Effector memory CD8-positive, alpha-beta T cell (primary cell): ENCODE measurements at places on chromosomes 6 and 20.

GRCh38 chr6:11120271-11121005 is 8.9 kb upstream of the ERVFRD-1 start:
- H3K4me1 ChIP-seq = peaks cover 34% of the 10 kb centered on the region
- H3K4me3 ChIP-seq = no peak overlapping the region
- no peaks in the 10 kb centered on the region for H3K27me3 ChIP-seq
- H3K27ac ChIP-seq = peak overlapping the region; percentile 63

- no peaks in the 10 kb centered on the region for H3K36me3 ChIP-seq
- DNase-seq = no peak
- no peaks in the 10 kb centered on the region for H3K4me1 ChIP-seq
- no peak overlapping the region for H3K27ac ChIP-seq
- no peaks in the 10 kb centered on the region for H3K27me3 ChIP-seq
These were observed 45.0 kb downstream of the FAM83B start for GRCh38 chr6:54891536-54891935.

DNA sequence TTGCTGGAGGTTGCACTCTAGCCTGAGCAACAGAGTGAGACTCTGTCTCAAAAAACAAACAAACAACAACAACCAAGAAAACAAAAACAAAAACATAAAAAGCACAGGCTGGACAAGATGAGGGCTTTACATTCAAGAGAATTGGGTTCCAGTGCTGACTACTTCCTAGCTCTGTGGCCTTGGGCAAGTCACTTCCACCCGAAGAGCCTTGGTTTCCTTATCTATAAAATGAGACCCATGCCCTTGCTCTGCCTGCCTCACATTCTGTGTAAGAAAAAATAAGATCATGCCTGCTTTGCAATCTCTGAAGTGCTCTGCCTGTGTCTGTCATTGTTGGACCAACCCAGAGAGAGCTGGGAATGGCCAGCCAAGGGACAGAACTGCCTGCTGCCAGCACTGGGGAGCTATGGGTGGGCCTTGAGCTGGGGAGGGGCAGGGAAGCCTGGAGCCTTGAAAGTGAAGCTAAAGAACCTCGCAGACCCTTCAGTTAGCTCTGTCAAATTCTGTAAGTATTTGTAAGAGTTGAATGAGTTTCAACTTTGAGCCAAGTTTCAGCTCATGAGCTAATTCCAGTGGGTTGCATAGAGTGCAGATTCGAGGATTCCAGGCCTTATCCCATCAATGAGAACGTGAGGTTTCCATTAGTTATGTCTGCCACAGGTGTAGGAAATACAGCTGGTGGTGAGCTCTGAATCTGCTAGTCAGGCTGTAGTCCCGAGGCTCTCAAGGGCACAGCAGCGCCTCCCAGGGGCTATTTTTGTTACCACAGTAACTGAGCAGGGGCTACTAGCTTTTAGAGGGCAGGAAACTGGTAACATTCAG is 93.2 kb downstream of the DLGAP4 start:
- H3K27ac ChIP-seq = no peak overlapping the region
- H3K36me3 ChIP-seq = peaks cover 5% of the 10 kb centered on the region
- H3K4me1 ChIP-seq = no peaks in the 10 kb centered on the region
- peak; percentile 38 for DNase-seq
- peaks cover 66% of the 10 kb centered on the region for H3K27me3 ChIP-seq

- DNase-seq = no peak
- H3K27me3 ChIP-seq = peaks cover 3% of the 10 kb centered on the region
- no peaks in the 10 kb centered on the region for H3K36me3 ChIP-seq
- H3K4me3 ChIP-seq = no peak overlapping the region
- no peak overlapping the region for H3K27ac ChIP-seq
These were observed 9.7 kb downstream of the COL12A1 start for GRCh38 chr6:75196081-75196687.

- H3K4me3 ChIP-seq = no peak overlapping the region
- DNase-seq = no peak
- no peaks in the 10 kb centered on the region for H3K4me1 ChIP-seq
- no peaks in the 10 kb centered on the region for H3K36me3 ChIP-seq
- H3K27ac ChIP-seq = no peak overlapping the region
These were observed 23.6 kb downstream of the SLC35F1 start for GRCh38 chr6:117930645-117931044.

GRCh38 chr6:3843379-3844096 is 5.6 kb upstream of the FAM50B start:
- DNase-seq = no peak
- H3K4me1 ChIP-seq = peaks cover 6% of the 10 kb centered on the region
- no peak overlapping the region for H3K27ac ChIP-seq
- H3K27me3 ChIP-seq = no peaks in the 10 kb centered on the region
- peaks cover 4% of the 10 kb centered on the region for H3K36me3 ChIP-seq

DNA sequence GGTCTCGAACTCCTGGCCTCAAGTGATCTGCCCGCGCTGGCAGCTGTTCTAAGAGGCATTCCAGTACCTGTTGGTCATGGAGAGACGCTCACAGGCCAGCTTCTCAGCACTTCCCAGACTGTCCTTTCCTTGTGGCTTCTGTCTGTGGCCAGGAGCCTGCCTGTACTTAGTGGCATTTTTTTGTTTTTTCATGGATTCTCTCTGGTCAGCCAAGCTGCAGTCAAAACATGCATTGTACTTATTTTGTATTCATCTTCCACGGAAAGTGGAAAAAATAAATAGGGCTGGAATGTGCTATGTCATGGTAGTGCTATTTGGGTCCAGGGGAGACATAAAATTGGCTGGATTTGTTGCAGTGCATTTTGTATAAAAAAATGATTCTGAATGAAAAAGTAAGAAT is 29.1 kb downstream of the ZDHHC14 start:
- H3K4me1 ChIP-seq = peaks cover 2% of the 10 kb centered on the region
- DNase-seq = no peak
- H3K27ac ChIP-seq = no peak overlapping the region
- H3K27me3 ChIP-seq = no peaks in the 10 kb centered on the region
- no peaks in the 10 kb centered on the region for H3K36me3 ChIP-seq

- no peak for DNase-seq
- no peaks in the 10 kb centered on the region for H3K4me1 ChIP-seq
These were observed 39.9 kb downstream of the ANKRD60 start for GRCh38 chr20:58188527-58188926.

DNA sequence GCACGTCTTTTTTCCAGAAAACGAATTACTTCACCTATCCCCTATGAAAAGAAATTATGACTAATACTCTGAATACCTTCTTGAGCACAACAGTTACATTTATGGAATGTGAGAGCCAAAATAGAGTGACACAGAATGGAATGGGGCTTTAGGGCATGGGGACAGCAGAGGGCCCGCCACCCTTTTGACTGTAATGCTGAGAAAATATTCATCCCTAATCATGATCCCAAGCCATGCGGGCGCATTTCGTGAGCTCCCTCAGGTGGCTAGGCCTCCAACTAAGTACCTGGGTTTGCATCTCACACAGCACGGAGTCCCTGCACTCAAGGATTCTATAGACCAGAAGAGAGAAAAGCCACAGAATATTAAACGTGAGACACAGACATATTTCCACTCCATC is 212.6 kb downstream of the SOD2 start:
- H3K4me1 ChIP-seq = no peaks in the 10 kb centered on the region
- DNase-seq = no peak
- no peaks in the 10 kb centered on the region for H3K36me3 ChIP-seq
- H3K27ac ChIP-seq = no peak overlapping the region

DNA sequence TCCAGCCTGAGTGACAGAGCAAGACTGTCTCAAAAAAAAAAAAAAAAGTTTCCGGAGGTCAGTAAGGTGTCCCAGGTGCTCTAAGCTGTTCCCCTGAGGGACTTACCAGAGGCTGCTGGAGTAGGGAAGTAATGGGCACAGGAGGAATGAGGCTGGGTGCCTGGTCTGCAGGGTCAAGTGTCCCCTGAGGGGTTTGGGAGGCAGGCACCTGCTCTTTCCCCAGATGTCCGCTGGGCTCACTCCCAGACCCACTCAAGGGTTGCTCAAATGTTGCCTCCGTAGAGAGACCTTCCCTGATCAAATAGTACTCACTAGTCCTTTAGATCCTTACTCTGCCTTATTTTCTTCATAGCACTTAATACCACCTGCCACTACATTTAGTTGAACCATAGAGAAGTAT is 5.4 kb upstream of the MAPK13 start:
- no peak overlapping the region for H3K27ac ChIP-seq
- no peak for DNase-seq
- H3K4me1 ChIP-seq = peaks cover 60% of the 10 kb centered on the region
- peak overlapping the region; percentile 27 for H3K4me3 ChIP-seq
- H3K36me3 ChIP-seq = peaks cover 3% of the 10 kb centered on the region
- no peaks in the 10 kb centered on the region for H3K27me3 ChIP-seq

DNA sequence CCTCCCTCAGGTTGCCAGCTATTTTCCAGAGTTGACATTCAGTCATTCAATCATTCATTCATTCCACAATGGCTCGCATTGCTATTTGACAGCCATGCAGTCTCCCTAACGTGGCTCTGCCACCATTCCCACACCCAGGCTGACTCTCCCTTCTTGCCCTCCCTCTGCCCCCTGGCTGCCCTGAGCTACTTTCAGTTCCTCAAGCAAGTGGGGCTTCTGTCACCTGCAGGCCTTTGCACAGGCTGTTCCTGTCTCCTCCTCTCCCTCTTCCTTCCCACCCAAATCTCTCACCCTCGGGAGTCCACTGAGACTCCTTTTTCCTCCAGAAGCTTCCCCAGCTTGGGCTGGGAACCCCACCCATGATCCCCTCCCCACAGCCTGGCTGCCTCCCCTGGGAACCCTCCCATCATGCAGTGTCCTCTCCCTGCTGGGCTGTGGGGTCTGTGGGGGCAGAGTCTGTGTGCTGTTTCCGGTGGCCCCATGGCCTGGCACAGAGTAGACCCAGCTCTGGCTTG is 2.6 kb downstream of the PACSIN1 start:
- peaks cover 8% of the 10 kb centered on the region for H3K27me3 ChIP-seq
- no peaks in the 10 kb centered on the region for H3K36me3 ChIP-seq
- peaks cover 14% of the 10 kb centered on the region for H3K4me1 ChIP-seq
- no peak for DNase-seq
- H3K4me3 ChIP-seq = no peak overlapping the region

DNA sequence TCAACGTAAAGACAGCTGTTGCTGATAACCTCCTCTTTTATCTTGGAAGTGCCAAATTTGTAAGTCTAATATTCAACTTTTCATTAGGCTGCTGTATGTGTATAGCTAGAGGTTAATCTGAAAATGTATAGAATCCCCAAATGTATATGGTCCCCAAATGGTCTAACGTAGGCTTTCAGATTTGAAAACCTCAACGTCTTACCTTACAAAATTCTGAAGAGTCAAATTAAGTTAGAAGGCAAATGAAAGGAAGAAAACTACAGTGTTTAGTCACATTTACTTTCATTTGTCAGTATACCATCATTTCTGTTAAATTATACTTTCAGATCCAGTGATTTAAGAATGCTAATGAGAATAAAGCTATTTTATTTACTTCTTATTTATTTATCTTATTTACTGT is 256.9 kb downstream of the ARHGAP18 start:
- H3K27me3 ChIP-seq = peaks cover 10% of the 10 kb centered on the region
- no peak overlapping the region for H3K4me3 ChIP-seq
- DNase-seq = no peak
- no peaks in the 10 kb centered on the region for H3K36me3 ChIP-seq

DNA sequence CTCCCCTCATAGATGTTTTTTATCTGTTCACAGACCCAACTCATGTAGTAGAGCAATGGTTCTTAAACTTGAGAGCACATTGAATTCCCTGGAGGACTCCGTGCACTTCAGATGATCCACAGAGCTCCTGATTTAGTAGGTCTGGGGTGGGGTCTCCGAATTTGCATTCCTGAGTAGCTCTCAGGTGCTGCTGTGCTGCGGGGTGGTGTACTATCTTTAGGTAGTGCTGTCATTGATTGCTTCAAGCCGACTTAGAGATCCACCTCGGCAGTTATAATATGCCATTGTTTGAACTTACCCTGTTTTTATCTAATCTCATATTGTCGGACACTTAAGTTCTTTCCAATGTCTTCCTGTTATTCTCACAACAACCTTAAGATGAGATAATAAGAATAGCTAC is 45.0 kb downstream of the BMP2 start:
- H3K27ac ChIP-seq = no peak overlapping the region
- H3K4me3 ChIP-seq = no peak overlapping the region
- H3K27me3 ChIP-seq = no peaks in the 10 kb centered on the region

GRCh38 chr20:23195636-23196035 is 109.5 kb upstream of the CD93 start:
- H3K4me3 ChIP-seq = no peak overlapping the region
- no peak for DNase-seq
- H3K4me1 ChIP-seq = no peaks in the 10 kb centered on the region
- H3K27me3 ChIP-seq = peaks cover 27% of the 10 kb centered on the region
- H3K36me3 ChIP-seq = no peaks in the 10 kb centered on the region
- H3K27ac ChIP-seq = no peak overlapping the region

- peaks cover 62% of the 10 kb centered on the region for H3K27me3 ChIP-seq
- no peak overlapping the region for H3K27ac ChIP-seq
- peaks cover 3% of the 10 kb centered on the region for H3K4me1 ChIP-seq
- DNase-seq = peak; percentile 35
- H3K4me3 ChIP-seq = no peak overlapping the region
These were observed 1.7 kb downstream of the KCNK15 start for GRCh38 chr20:44747166-44748004.

DNA sequence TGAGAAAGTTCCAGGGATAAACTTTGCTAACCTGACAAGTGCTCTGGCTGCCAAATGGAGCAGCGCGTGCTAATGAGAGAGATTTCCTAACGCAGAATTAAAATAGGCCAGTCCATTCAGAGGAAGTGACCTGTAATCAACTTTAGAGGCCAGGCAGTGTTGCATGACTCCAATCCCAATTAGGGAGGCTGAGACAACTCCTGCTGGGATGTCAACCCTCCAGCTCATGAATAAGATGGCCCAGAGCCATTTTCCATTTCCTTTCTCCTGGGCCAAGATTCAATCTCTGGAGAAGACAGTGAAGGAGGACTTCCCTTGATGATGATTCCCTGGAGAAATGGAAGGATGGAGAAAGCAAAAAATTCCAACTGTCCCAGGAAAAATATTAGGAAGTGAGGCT is 241.5 kb upstream of the RNF24 start:
- H3K27ac ChIP-seq = no peak overlapping the region
- peaks cover 50% of the 10 kb centered on the region for H3K27me3 ChIP-seq
- no peak for DNase-seq
- H3K4me1 ChIP-seq = no peaks in the 10 kb centered on the region

- peaks cover 27% of the 10 kb centered on the region for H3K4me1 ChIP-seq
- H3K36me3 ChIP-seq = peaks cover 31% of the 10 kb centered on the region
- H3K4me3 ChIP-seq = peak within 1 kb of the TSS; percentile 96
- H3K27me3 ChIP-seq = no peaks in the 10 kb centered on the region
- DNase-seq = peak; percentile 86
These were observed at the start of gene HMGA1 for GRCh38 chr6:34236443-34237315. Gene HMGA1 (plus strand): TSS chr6:34236873. CDS start chr6:34240781, 3,908 bp downstream.

GRCh38 chr6:168147205-168147738 is 68.3 kb upstream of the FRMD1 start:
- peaks cover 2% of the 10 kb centered on the region for H3K36me3 ChIP-seq
- no peaks in the 10 kb centered on the region for H3K4me1 ChIP-seq
- DNase-seq = no peak
- H3K4me3 ChIP-seq = no peak overlapping the region

GRCh38 chr6:90611543-90612312 is 24.9 kb upstream of the MAP3K7 start:
- no peak for DNase-seq
- peak overlapping the region; percentile 91 for H3K4me3 ChIP-seq
- H3K27ac ChIP-seq = no peak overlapping the region
- no peaks in the 10 kb centered on the region for H3K36me3 ChIP-seq
- peaks cover 14% of the 10 kb centered on the region for H3K4me1 ChIP-seq
- peaks cover 76% of the 10 kb centered on the region for H3K27me3 ChIP-seq

- peaks cover 6% of the 10 kb centered on the region for H3K27me3 ChIP-seq
- H3K4me3 ChIP-seq = peak overlapping the region; percentile 93
- H3K36me3 ChIP-seq = peaks cover 21% of the 10 kb centered on the region
- H3K4me1 ChIP-seq = peaks cover 29% of the 10 kb centered on the region
- DNase-seq = no peak
These were observed 569 bp upstream of the CDC5L start for GRCh38 chr6:44386929-44387345.

GRCh38 chr20:44832724-44833123 is 22.4 kb upstream of the RIMS4 start:
- peaks cover 36% of the 10 kb centered on the region for H3K27me3 ChIP-seq
- H3K4me3 ChIP-seq = no peak overlapping the region
- no peaks in the 10 kb centered on the region for H3K36me3 ChIP-seq
